ENCODE measurements at places on chromosomes 7 and 10.

DNA sequence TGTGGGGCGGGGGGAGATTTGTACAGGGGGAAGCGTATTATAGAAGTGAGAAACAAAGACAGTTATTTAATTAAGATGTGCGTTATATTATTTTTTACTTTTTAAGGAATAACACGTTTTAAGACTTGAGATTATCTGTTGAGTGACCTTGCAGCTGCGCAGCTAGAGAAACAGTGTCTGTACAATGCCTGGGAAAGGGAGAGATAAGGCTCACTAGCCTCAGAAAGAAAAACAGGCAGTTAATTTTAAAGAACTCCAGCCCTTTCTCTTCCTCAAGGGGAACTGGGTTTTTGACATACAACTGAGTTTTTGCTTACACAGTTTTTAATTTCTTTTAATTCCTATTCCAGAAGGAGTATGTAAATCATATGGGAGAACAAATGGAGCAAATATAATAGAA lies 50.7 kb downstream of the LMBR1 start:
- DNase-seq, result no peak

DNA sequence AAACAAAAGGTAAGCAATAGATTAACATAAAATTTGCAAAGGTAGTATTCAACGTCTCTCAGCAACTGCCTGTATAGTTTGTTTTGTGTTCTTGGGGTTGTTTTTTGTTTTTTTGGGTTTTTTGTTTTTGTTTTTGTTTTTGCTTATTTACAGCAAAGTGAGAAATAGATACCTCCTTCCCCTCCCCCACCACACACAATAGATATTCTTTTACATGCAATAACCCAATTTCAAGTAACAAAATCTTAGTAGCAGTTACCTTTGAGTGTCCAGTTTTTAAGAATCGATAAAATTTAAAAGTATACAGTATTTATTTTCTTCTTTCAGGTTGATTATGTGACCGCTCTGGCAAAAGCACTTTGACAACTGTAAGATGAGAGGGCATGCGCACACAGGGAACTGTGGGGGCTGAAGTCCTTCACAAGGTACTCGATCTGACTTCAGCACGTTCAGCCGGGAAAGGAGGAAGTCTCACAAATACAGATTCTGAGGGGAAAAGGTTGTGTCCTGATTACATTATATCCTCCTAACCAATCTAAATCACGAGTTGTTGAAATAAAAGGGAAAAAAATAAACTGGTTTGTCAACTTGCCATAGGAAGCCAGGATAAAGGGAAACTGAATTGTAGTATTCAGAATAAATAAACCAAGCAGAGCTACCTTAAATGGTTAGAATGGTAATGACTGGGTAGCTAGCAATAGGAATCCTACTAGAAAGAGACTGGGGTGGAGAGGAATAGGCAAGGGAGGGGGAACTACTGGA lies 47.8 kb downstream of the CPEB3 start:
- peak; percentile 64 for DNase-seq

- DNase-seq, result no peak
Observed at GRCh38 chr10:6610647-6611046, 30.6 kb upstream of the PRKCQ start.

- DNase-seq, result no peak
Observed at GRCh38 chr7:36207451-36208291, 54.6 kb downstream of the EEPD1 start.

DNA sequence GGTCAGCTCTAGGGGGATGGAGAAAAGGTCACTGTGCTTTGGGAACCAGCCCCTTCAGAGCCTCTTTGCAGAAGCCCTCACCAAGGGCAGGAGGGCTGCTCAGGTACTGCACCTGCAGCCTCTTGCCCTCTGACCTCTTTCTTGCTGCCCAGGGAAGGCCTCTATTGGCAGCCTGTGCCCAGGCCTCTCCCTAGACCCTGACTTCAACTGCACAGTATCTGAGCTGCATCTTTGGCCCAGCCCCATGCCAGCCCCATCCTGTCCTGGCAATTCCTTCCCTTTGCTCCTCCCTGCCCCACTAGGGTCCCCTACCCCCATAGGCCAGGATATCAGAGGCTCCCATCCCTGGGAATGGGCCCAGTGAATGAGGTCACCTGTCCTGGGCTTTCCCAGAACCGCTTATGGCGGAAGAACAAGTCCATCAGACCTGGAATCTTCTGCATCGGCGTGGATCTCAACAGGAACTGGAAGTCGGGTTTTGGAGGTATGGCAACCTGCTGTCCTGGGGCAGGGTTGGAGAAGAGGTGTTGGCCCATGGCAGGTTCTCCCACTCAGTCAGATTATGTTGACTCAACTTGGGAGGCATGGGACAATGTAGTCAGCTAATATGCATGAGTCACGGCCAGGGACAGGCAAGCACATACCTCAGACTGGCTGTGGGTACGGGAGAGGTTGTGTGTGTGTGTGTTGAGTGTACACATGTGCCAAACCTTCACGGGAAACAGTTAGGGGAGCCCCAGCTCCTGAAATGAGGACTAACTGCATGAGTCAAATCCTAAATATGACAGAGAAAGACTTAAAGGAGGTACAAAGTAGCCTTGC lies 17.1 kb upstream of the CPA1 start:
- peak; percentile 2 for DNase-seq

DNA sequence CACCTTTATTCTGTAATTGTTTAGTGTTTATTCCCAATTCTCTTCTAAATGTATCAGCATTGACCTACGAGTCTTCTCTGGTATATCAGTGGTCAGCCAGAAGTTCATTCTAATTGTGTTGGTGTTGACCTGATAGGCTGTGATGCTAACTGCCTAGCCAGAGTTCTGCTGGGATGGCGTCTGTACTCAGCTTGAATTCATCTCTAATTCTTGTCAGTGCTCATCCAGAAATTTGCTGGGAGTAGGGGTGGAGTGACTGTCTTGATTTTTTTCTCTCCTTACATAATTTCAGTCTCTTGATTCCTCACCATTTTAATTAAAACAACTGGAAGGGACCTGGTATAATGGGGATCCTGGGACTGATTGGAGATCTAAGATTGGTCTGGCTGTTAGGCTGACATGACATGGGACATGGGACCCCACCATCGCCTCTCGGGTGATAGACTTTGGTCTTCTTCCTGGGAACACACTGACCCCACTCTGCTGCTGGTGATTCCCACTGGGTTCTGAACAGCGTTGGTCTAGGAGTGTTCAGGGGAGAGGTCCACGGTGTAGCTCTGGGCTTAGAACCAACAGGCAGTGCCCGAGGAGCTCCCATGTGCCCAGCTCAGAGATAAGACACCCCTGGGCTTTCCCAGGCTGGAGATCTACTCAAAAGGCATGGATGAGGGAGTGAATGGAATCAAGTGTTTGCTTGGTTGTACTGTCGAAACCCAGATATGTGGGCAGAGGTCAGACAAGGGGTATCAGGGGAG lies 3.8 kb downstream of the NEURL1 start:
- DNase-seq, result no peak

GRCh38 chr10:32266979-32267378 lies 80.0 kb downstream of the EPC1 start:
- DNase-seq, result peak; percentile 75

DNA sequence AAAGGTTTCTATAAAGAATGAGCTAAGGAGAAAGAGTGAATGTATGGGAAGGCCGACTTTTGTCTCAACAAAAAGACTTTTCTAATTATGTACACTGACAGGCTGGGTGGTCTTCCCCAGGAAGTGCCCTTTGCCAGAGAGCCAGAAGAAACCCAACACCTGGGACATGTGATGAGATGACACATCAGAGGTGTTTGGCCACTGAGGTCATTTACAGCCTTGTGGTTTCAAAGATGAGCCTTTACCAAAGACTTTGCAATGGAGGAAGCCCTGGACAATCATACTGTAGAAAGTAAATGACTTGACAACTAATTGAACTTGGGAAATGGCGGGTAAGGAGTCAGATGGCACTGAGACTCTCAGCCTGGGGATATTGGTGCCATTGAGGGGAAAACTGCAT lies 3.4 kb upstream of the NRG3 start:
- DNase-seq, result no peak

- no peak for DNase-seq
Observed at GRCh38 chr7:65250697-65251395, 122.8 kb upstream of the ZNF92 start.

DNA sequence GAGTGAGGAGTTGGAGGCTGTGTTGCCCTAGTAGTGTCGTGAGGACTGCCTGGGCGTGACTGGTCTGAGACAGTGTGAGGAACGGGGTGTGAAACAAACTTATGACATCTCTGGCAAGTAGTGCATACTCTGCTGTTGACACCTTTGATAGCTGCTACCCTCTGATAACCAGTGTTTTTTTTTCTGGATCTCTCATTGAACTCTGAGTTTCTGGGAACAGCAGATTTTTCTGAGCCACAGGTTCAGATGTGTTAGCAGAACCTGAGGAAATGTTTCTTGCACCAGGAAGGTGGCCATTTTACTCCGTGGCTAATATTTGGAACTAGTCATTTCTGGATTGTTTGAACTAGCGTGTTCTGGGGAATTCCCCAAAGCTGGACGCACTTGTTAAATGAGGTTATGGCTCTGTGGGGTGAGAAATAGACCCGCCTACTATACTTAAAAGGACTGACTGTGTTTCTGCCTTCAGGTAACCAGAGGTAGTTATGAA lies 52.9 kb downstream of the AUTS2 start:
- no peak for DNase-seq

- DNase-seq, result peak; percentile 73
Observed at GRCh38 chr10:24518981-24519597, 204.6 kb downstream of the ARHGAP21 start.

- DNase-seq, result no peak
Observed at GRCh38 chr7:81367326-81367931, 402.4 kb downstream of the HGF start.

DNA sequence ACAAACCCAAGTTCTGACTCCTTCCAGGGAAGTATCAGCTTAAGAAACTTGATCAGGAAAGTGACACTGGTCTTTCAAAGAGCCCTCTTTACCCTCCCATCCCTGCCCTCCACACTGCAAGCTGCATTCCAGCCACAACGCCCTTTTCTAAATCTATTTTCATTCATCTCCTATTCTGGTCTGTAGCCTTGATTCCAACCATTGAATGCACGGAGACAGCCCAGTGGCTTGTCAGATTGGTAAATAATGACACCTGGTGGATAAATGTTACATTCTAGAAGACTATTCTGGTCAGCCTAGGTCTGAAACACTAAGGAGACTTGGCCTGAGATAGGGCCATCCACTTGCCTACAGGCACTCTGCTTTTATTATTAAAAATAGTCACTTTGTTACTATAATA lies 20.9 kb downstream of the MORN4 start:
- DNase-seq, result peak; percentile 74

DNA sequence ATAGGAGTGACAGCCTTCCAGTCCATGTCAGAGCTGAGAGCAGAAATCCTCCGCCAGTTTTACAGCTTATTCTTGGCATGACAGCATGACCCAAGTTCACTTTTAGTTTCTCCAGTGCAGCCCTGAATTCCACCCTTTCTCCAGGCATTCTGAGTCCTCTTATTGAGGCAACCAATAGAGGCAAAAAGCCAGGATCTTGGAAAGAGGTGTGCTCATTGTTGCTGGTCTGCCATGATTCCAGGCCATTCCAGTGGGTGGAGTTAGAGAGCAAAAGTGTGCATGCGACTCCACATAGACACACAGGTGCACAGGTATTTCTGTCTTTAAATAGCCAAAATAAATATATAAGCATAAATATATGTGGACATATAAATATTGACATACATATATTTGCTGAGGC lies 224.7 kb upstream of the ADARB2 start:
- peak; percentile 62 for DNase-seq

DNA sequence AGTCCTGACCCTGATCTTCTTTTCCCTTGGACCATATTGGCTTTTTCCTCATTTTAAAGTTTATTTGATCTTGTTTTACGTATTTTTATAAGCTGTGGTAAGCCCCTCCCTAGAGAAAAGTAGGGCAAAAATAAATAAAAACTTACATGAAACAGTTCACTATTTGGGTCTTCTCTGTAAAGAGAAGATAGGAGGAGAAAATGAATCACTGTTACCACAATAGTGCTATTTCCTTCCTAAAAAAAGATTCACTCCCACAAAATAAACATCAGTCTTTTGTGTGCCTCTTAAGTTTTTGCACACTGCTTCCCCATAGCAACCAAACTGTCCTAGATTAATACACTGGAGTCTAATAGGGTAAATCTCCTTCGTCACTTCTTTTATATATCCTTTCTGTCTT lies 1.4 kb upstream of the SVIL start:
- no peak for DNase-seq

DNA sequence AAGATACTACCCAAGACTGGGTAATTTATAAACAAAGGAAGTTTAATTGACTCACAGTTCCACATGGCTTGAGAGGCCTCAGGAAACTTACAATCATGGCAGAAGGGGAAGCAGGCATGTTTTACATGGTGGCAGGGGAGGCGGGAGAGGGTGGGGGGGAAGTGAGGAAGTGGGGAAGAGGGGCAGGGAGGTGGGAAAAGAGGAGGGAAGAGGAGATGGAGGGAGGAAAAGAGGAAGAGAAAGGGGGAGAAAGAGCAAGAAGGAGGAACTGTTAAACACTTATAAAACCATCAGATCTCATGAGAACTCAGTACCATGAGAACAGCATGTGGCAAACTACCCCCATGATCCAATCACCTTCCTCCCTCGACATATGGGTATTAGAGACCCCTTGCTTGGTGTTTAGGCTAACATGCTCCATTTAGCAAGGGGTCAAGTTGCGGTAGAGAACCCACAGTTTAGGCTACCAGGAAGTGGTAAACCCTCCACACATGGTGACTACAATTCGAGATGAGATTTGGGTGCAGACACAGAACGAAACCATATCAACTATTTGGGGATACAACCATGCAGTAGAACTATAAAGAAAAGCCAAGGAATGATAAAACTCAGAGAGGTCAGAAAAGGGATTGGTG lies 3.5 kb upstream of the LMBR1 start:
- no peak for DNase-seq

DNA sequence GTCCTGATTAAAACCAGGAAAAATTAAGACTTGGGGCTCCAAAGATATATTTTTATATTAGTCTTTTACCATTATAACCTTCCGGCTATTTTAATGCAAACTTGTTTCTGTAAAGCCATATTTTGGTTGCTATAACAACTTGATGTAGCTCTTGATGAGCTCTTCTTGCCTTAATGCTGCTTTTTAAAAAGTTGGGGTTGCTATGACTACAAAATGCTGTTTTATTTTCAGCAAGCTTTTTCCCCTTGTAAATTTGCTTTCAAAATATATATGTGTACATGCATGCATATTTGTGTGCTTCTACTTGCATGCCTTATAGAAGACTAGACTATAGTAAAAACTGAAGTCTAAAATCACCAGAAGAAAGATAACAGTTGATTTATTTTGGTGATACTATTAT lies 99.7 kb downstream of the CSTF2T start:
- DNase-seq, result no peak
